Bronchial epithelial cell (primary cell): ENCODE measurements at places on chromosomes 7 and 10. TPM values are rescaled to one million over a fixed set of nuclear protein-coding genes. Genes with fewer than 3 reads are reported as not detected.

ASAH2 gene
- total RNA-seq: 0.77 and 1.6 TPM in 2 replicates

DNA sequence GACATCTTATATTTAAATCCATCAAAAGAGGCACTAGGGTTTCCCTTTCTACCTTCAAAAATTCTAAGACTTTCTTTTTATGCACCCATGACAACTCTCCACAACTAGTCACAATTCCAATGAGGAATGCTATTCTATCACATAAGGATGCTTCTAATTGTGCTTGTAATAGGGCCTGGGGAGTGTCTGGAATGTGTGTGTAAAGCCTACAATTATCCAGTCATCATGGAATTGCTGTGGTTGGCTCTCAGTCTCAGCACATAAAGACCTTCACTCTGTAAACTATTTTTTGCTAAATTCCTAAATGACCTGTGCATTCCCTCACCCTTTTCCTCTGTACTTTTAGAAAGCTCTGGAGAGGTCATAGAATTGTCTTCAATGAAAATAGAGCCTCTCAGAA, 86.7 kb downstream of the EPDR1 start:
- DNase-seq: no peak

SPDYE8 gene
- not detected in 2 replicates for total RNA-seq

DNA sequence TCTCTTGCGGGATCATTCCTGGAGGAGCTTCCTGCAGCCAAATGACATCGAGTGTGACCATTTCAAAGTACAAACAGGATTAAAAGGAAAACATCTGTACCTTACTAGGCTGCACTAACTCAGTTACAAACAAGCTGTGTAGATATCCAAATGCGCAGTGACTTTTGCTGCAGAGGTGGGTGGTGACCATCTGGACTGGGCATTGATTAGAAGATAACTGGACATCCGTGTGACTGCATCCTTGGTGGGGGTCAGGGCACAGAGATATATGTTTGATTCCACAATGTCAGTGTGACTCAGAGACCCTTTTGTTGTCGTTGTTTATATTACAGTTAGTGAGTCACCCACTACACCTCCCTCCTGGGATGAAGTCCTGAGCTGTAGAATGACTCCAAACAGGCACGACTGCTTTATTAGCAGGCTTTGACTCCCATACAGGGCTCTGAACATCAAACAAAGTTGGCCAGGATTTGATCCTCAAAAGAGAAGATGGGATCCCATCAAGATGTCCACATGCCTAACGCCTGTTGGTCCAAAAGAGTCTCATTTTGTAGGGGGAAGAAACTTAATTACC, 56.7 kb upstream of the SDK1 start:
- DNase-seq: peak; percentile 91

DNA sequence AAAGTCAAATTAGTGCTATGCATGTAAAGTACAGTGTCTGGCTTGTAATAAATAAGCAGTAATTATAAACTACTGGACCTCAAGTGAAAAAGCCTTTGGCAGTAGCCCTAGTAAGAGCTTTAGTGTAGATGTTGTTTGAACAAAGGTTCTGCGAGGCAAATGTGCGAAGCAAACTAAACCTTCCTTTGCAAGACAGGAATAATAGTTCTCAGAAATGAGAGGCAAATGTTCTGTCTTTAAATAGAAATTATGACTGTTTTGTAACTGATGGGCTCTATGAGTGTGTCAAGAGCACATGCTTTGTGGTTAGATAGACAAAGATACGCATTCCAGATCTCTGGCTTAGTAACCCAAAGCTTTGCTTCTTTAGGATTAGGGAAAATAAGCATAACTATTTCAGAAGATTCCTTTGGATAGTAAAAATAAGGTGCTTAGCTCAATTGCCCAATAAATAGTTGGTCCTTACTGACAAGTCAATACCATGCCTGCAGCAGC, 169.2 kb upstream of the CDC14C start:
- no peak for DNase-seq

PRKG1 gene
- total RNA-seq: 0.26 and 1.4 TPM in 2 replicates

ACTL6B gene
- not detected in 2 replicates for total RNA-seq

DNA sequence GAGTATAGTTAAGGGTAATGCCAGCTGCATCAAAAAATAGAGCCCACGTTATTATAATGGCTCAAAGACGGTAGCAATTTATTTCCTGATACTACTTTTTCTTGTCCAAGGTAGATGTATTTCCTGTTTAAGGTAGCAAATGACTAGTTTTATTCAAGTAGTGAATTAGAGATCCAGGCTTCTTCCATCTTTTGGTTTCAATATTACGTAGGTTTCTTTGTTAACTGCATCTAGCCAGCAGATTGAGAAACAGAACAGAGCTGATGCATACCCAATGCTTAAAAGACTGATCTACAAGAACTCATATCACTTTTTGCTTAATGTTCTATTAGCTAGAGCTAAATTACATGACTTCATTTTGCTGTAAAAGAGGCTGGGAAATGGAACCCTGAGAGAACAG, 992.1 kb downstream of the NRG3 start:
- DNase-seq: no peak

GRCh38 chr7:50456371-50457123, 6.4 kb upstream of the FIGNL1 start:
- DNase-seq: no peak

NME8 gene
- total RNA-seq: not detected in 2 replicates

- DNase-seq: no peak
Measured at GRCh38 chr7:159068893-159069448, 75.7 kb downstream of the VIPR2 start.

DNA sequence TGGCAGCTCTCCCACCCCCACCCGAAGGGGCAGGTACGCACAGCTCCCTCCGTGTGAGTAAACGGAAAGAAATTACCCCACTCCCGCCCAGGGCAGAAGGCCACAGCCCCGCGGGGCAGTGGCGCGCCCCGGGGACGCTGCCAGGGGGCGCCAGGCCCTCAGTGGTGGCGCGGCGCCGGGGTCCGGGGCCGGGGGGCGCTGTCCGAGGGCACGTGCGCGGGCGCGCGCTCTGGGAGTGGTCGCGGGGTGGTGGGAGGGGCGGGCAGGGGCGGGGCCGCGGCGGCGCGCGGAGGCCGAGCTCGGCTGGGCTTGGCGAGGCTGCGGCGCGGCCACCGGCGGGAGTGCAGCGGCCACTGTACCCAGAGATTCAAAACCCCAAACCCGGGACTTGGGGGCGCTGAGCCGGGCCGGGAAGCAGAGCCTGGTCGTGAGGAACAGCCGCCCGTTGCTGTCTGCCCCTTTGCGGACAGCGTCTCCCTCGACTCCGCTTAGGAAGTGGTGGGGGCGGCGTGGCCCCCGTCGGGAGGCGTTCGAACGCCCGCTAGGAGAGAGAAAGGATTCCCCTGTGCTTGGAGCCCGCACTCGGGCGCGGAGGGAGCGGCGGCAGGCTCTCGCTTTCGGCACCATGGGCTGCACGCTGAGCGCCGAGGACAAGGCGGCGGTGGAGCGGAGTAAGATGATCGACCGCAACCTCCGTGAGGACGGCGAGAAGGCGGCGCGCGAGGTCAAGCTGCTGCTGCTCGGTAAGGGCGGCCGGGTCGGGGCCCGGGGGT, at the start of gene GNAI1:
TSS of gene GNAI1 (plus strand) at position 296 of the 773 bp plus-strand sequence. CDS start at position 626, 330 bp downstream.
- DNase-seq: peak; percentile 28

GRCh38 chr10:132685101-132685891, 100.7 kb downstream of the NKX6-2 start:
- peak; percentile 75 for DNase-seq

PRF1 gene
- total RNA-seq: not detected in 2 replicates

CDH23 gene
- 0.13 TPM in 1 of 2 replicates, not detected in the other for total RNA-seq

GRCh38 chr10:33643042-33643441, 308.6 kb upstream of the NRP1 start:
- DNase-seq: peak; percentile 74

DNA sequence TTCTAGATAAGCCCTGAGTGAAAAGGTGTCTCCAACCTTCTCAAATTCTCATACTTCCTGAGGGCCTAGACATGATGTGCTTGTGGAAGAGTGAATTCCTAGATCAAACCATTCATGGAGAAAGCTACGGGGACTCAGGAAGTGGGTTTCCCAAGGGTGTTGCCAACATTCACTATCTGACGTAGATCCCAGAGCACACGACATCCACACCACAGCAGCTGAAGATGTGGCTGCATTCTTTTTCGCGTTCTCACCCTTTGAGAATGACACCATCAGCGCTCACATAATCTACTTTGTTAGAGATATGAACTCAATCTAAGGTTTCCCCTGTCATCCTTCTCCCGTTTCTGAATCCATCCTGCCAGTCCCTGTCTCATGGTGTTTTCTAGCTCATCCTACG, 290.8 kb downstream of the DNAJB6 start:
- DNase-seq: no peak

- peak; percentile 75 for DNase-seq
Measured at GRCh38 chr7:34727464-34727995, 69.5 kb downstream of the NPSR1 start.

CALCR gene
- not detected in 2 replicates for total RNA-seq

OPN1SW gene
- total RNA-seq: not detected in 2 replicates

FEZF1 gene
- not detected in 2 replicates for total RNA-seq
